CD4-positive, alpha-beta T cell treated with Interleukin-10 for 1 hour (primary cell): ENCODE measurements at places on chromosomes 11 and 22.

- DNase-seq, result no peak
These were observed 15.6 kb upstream of the UCP3 start for GRCh38 chr11:74024261-74025029.

- DNase-seq, result no peak
These were observed 103.1 kb downstream of the TEAD1 start for GRCh38 chr11:12777208-12777874.

- no peak for DNase-seq
These were observed 6.9 kb downstream of the RBFOX2 start for GRCh38 chr22:36021606-36022153.

GRCh38 chr11:129460714-129461113 lies 85.1 kb downstream of the BARX2 start:
- DNase-seq, result no peak

DNA sequence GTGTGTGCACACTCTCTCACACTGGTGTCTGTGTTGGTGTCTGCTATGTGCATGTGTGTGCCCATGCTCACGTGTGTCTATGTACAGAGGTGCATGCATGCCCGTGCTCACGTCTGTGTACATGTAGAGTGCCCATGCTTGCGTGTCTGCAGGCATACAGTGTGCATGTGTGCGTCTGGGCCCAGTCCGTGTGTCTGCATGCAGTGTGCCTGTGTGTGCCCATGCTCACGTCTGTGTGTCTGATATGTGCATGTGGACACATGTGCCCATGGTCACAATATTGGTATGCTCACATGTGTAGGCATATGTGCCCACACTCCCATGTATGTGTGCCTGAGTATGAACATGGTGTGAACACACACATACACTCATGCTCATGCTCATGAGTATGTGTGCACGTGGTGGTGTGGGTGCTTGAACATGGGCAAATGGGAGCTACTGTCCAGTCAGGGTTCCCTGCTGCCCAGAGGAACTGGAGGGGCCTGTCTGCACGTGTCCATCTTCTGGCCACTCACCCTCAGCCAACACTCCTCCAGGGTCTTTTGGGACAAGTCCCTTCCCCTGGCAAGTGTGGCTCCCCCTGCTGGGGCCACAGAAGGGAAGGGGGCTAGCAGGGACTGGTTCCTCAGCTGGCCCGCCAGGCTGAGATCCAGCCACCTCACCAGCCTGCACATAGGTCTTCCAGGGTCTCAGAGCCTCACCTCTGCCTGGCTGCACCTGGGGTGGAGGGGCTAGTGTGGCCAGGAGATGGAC lies 7.3 kb upstream of the TBX1 start:
- no peak for DNase-seq

DNA sequence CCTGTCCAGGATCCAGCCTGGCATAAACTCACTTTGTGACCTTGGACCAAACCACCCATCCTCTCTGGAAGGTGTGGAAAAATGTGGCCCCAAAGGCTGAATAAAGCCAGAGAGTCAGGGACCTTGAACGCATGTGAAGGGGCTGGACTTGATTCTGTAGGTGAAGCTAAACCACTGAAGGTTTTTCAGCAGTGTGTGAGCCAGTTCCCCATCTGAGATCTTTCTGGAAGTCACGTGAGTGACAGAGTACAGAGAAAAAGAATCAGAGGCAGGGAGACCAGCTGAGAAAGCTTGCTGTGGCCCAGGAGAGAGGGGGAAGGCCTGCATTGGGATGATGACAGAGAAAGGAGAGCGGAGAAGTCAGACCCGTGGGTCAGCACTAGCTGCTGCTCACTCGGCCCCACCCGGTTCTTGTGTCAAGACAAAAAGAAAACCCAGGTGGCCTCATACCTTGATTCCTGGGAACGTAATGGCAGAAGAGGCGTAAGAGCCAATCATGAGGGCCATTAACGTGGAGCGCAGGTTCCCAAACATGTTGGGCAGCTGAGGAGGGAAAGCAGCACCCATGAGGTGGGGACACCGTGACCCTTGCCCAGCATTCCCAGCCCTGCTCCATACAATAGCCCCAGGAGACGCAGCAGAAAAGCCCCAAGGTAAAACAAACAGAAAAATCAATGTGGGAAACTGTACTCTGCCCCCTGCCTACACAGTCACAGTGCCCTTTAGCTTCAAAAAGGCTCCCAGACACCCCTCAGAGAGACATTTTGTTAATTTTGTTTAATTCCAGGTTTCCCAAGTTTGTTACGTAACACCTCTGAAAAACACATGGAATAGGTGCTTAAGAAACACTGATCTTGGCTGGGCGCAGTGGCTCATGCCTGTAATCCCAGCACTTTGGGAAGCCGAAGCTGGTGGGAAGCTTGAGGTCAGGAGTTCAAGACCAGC lies 17.9 kb downstream of the SLC43A1 start:
- no peak for DNase-seq

- no peak for DNase-seq
These were observed 24.4 kb downstream of the ARHGAP8 start for GRCh38 chr22:44776605-44777363.

- no peak for DNase-seq
These were observed 37.6 kb downstream of the RIBC2 start for GRCh38 chr22:45450921-45451651.

DNA sequence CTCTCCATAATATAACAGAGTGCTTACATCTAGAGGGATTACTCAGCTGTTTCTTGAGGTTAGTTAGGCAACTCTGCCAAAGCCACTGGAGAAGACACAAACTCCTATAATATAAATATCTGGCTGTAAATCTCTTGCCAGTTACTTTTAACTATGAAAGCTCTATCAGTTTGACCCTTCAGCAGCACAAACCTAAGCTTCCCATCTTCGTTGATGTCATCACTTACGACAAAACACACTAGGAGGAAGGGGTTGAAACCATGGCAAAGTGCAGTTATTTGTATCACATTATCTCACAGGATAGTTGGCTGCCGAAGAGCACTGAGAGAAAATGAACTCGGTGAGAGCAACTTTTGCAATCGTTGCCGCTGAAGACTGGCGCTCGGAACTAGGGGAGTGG lies 922.1 kb downstream of the OPCML start:
- no peak for DNase-seq

GRCh38 chr22:48267681-48268080 lies 1505.2 kb downstream of the TBC1D22A start:
- no peak for DNase-seq

GRCh38 chr11:118643142-118643994 lies 36.0 kb downstream of the PHLDB1 start:
- no peak for DNase-seq
